Suppressor macrophage treated with lipopolysaccharide for 1 hour (primary cell): ENCODE measurements at places on chromosomes 2 and 18.
A peak's percentile ranks its signal among the peaks of the same experiment; 100 is the strongest.

- no peak for DNase-seq
Measured at GRCh38 chr2:226600184-226600583, 199.4 kb downstream of the IRS1 start.

DNA sequence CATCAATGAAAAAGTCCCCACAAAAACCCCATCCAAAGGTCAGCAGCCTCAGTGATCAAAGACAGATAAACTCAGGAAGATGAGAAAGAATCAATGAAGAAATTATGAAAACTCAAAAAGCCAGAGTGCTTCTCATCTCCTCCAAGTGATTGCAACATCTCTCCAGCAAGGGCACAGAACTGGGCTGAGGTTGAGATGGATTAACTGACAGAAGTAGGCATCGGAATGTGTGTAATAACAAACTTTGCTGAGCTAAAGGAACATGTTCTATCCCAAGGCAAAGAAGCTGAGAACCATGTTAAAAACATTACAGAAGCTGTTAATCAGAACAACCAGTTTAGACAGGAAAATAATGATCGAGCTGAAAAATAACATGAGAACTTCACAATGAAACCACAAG is 442.8 kb upstream of the SYT4 start:
- DNase-seq = no peak

- no peak for DNase-seq
Measured at GRCh38 chr2:3290655-3291054, 87.0 kb downstream of the EIPR1 start.

- no peak for DNase-seq
Measured at GRCh38 chr2:40348665-40349064, 103.2 kb downstream of the SLC8A1 start.

GRCh38 chr2:56239437-56239836 is 55.6 kb downstream of the CCDC85A start:
- no peak for DNase-seq

DNA sequence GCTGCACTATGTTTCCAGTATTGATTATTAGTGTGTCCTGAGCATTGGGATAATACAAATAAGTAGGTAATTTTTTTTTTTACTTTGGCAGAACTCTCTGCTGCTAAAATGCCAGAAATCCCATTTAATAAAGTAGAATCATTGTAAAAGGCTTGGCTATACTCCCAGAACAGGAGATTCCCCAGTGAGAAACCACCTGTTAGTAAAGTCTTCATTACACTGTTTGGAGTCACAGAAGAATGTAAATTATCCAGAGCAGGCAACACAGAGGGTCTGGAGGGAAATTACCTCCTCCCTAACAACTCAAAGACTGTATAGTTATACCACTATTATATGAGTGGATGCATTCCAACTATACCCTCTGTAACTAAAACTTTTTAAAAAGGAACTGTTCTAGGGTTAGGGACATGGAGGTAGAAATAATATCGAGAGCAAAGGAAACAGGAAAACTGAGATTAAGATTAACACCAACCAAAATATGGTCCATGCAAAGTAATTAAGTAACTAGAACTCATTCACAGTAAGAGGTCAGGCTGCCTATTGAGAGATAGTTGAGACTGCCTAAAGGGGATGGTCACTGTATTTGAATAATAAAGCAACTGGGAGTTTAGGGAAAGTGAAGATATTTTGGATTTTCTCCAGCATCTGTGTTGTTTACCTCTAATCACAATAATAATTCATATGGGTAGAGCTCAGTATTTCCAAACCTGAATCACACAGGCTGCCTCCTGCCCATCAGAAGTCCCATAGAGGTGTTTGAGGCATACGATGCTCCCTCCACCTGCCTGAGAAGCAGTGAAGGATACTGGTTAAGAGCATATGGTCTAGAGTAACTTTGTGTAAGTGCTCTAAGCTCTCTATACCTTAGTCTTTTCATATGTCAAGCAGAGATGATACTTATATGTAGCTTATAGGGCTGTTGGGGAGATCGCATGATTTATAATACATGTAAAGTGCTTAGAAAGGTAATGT is 34.4 kb downstream of the MAP2 start:
- DNase-seq = no peak

- no peak for DNase-seq
Measured at GRCh38 chr18:475202-476031, 25.1 kb downstream of the COLEC12 start.

GRCh38 chr2:235549735-235550377 is 56.0 kb downstream of the AGAP1 start:
- no peak for DNase-seq

- no peak for DNase-seq
Measured at GRCh38 chr2:48026865-48027264, 120.6 kb upstream of the FBXO11 start.

- DNase-seq = no peak
Measured at GRCh38 chr2:101291973-101292372, 16.5 kb downstream of the RNF149 start.

GRCh38 chr2:141513853-141514252 is 617.0 kb downstream of the LRP1B start:
- no peak for DNase-seq

- DNase-seq = peak; percentile 68
Measured at GRCh38 chr2:128008074-128008672, 19.7 kb downstream of the SAP130 start.

DNA sequence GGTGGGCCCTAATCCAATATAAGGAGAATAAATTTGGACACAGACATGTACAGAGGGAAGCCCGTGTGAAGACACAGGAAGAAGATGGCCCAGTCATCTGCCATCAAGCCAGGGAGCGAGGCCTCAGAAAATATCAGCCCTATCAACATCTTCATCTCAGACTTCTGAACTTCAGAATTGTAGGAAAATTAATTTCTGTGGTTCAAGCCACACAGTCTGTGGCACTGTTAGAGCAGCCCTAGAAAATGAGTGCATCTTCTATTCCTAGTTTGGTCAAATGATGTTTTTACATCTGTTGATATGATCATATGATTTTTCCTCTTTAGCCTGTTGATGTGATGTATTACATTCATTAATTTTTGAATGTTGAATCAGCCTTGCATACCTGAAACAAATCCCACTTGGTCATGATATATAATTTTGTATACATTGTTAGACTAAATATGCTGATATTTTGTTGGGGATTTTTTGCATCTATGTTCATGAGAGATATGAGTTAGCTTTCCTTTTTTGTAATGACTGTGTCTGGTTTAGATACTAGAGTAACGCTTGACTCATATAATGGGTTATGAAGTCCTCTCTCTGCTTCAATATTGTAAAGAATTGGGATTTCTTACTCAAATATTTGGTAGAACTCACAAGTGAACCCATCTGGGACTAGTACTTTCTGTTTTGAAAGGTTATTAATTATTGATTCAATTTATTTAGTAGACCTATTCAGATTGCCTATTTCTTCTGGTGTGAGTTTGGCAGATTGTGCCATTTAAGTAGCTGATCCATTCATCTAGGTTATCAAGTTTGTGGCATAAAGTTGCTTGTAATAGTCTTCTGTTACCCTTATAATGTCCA is 451.4 kb downstream of the EIPR1 start:
- no peak for DNase-seq
